Astrocyte of the hippocampus (primary cell): ENCODE measurements at places on chromosomes 4 and X.

GRCh38 chr4:5932035-5932568 is 39.2 kb upstream of the CRMP1 start:
- no peak for DNase-seq

- DNase-seq, result no peak
Observed at GRCh38 chr4:126130215-126130614, 815.5 kb downstream of the FAT4 start.

- no peak for DNase-seq
Observed at GRCh38 chr4:7967063-7967440, 27.4 kb upstream of the AFAP1 start.

GRCh38 chr4:83582289-83582785 is 46.4 kb downstream of the GPAT3 start:
- peak; percentile 87 for DNase-seq

GRCh38 chr4:38279650-38280322 is 319.6 kb downstream of the PTTG2 start:
- DNase-seq, result no peak

DNA sequence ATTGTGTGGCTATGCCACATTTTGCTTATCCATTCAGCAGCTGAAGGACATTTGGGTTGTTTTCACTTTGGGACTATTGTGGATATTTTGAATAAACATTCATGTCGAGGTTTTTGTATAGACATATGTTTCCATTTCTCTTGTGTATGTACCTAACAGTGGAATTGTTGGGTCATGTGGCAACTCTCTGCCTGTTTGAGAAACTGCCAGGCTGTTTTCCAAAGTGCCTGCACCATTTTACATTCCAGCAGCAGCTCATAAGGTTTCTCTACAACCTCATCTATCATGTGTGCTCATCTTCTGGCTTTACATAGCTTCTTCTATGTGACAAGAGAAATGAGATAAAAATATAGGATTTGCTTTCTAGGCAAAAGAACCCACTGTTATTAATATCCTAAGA is 29.5 kb upstream of the TSPAN5 start:
- no peak for DNase-seq

DNA sequence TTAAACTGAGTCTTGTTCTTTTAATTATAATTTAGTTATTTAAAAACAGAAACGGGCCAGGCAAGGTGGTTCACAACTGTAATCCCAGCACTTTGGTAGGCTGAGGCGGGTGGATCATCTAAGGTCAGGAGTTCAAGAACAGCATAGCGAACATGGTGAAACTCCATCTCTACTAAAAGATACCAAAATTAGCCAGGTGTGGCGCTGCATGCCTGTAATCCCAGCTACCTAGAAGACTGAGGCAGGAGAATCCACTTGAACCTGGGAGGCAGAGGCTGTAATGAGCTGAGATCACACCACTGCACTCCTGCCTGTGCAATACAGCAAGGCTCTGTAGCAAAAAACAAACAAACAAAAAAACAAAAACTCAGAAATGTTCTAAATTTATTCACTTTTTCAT is 852.9 kb downstream of the TECRL start:
- DNase-seq, result no peak

GRCh38 chr4:110085131-110085530 is 113.3 kb downstream of the ELOVL6 start:
- no peak for DNase-seq

GRCh38 chr4:67103001-67103747 is 442.1 kb downstream of the CENPC start:
- DNase-seq, result no peak

DNA sequence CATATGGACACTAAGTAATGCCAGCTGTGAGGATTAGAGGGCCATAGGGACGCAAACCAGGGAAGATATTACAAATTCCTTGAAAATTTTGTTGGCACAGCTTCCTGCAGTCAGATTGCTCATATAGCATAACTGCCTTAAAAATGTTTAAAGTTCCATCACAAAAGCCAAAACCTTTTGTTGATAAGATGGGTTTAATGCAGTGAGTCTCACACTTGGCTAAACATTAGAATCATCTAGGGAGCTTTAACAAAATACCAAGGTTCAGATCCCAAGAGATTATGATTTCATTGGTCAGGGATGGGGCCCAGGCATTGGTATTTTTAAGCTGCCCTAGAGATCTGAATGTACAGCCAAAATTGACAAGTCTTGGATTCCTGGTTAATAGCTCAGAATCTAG is 376.5 kb upstream of the MAD2L1 start:
- no peak for DNase-seq

DNA sequence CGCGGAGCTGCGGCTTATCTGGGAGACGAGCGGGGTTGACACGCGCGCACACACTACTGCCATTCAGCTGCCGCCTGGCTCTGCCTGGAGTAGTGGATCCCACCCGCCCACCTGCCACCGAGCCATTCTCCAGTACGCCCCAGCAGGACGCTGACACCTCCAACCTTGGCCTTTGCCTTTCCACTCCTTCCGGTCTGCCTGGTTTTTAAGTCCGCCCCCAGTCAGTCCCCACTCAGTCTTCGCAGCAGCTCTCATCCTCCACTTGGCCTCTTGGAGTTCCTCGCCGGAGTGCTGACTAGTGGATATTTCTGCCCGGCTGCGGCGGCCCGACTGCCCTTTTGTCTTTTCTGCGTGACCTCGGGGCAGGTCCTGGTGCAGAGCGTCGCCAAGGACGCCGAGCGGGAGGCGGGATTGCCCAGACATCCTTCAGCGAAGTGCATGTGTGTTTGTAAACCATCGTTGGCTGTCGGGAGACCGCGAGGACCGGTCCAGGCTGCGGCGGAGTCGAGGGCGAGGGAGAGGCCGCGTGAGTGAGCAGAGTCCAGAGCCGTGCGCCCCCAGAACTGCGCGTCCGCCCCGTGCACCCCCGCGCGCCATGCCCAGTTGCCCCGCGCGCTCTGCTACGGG is 1.1 kb downstream of the SLIT2 start:
- DNase-seq, result peak; percentile 53

DNA sequence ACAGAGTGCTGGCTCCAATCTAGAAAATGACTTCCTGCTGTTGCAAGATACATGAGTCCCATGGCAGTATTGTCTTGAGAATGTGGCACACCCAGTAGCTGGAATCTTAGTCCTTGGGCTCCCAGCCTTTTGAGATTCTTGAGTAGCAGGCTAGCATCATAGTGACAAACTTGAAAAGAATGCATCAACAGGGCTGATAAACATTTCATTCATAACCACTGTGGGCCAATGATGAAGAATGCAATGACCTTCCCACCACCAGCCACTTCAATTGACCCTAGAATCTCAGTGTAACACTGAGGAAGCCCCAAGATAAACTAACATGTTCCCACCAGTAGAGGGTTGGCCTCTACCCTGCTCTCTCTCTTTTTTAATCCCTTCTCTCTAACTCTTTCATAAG is 329.3 kb downstream of the GBA3 start:
- peak; percentile 94 for DNase-seq

DNA sequence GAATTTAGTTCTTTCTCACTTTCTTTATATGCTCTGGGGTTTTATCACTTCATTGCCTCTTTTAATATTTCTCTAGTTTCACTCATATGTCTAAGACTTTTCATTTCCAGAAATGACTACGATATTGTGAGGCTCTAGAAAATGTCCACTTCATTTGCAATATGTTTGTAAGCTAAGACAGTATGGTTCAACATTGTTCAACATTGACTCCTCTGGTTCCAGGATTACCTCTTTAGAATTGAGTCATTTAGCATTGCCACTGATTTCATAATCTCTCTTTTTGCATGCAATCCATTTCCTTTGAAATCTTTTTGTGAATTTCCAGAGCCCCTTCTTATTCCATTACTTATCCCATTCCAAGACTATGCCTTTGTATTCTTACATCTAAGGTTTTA is 32.3 kb downstream of the BBS12 start:
- DNase-seq, result peak; percentile 25

DNA sequence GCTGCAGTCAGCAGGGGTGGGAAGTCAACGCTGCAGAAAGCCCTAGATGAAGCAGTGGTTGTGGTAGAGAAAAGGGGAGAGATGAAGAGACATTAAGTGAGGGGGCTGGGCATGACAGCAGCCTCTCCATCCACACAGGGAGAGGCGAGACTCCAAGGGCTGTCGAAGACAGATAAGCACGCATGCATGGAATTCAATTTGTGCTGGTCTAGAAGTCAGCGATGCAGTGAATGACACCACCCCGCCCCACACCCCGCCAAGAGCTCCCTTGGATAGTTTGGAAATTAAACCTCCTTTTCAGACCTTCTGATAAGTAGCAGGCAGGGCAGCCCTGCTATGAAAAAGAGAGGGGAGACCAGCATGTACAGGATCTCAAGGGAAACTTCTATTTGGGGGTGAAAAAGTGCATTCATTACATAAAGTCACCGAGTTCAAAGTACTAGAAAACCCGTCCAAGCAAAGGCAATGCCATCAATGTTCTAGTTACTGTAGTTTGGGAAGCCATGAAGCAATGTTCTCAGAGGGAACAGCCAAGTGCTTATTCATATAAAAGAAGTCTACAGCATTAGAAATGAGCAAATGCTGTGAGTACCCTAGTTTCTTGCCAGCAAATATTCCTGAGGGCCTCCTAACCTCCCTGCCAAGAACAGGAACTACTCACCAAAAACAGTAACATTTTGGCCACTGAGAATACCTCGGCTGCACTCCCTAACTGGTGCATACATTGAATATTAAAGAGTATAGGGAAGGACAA is 152.3 kb upstream of the ANXA10 start:
- DNase-seq, result no peak

GRCh38 chrX:11960031-11960430 is 178.2 kb upstream of the FRMPD4 start:
- DNase-seq, result no peak

DNA sequence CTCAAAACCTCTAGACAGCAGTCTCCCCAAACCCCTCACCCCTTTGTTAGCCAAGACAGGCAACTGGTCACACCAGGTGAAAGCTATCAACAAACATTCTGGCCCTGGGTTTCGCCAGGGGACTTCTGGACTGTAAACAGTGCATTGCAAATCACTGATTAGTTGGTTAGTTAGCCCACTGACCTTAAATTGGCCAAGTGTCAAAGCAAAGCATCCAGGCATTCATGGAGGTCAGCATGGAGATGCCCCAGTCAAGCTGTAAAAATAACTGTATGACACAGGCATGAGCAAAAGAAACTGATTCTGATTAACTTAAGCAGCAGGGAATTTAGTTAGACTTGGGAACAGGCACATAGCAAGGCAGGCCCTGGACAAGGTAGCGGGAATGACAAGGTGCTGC is 156.0 kb upstream of the TTC29 start:
- no peak for DNase-seq

DNA sequence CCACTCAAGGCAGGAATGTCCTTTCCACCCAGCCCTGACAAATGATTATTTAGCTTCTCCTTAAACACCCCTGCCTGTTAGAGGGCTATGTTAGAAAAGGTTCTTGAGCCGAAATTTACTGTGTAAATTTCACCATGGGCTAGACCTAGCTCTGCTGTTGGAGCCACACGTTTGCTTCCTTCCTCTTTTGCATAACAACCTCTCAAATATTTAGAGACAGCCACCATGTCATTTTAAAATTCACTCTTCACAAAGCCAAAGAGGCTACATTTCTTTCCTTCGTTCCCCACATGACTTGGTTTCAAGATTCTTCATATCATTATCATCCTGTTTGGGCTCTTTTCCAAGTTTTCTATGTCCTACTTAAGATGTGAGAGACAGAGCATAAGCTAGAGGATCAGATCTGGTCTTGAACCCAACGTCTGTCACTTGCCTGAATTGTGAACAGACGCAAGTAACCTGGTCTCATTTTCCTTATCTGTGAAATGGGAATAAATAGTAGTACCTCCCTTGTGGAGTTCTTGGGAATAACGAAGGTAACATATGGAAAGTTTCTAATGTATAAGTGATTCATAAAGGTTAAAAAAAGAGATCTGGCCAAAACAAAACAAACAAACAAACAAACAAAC is 6.7 kb downstream of the DOCK11 start:
- DNase-seq, result no peak

DNA sequence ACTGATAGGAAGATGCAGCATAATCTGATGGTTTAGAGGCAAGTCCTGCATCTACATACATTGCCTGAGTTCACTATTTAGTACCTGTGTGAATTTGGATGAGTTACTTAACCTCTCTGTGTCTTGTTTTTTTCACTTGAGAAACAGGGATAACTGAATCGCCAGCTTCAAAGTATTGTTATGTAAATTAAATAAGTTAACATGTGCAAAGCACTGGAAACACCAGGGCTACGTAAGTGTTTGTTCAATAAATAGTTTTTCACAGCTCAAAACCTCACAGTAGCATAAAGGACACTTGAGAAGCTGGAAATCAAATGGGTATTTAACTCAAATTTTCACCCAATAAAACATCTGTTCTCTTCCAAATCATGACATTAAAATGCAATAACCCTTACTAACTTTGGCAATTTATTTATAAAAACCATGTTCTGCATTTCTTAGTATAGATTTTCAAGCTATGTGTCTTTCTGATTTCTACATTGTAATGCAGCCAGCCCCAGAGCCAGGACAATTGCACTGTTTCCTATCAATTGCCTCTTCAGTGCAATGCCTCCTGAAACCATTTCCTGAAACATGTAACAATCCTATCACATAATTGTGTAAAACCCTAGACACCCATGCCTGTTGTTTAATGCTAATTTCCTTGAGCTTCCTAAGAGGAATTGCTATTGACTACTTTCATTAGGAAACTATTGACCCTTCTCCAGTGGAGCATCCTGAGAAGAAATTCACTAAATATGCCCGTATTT is 177.1 kb downstream of the UNC5C start:
- DNase-seq, result peak; percentile 14

- DNase-seq, result no peak
Observed at GRCh38 chr4:94762326-94762725, 4.6 kb downstream of the BMPR1B start.

DNA sequence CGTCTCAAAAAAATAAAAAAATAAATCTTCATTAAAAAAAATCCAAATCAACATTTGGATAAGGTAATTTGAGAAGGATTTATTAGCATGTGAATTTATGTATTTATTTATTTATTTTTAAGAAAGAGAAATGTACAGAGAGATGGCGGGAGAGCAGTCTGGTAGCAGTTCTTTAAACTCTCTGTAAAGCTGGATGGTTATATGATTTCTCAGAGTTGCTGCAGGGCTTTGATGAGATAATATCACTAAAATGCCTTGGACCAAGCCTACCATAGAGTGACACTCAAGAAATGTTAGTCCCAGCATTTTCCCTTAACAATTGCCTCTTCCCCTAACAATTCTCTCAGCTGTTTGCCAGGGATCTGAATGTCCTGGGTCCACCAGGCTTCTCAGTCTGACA is 103.4 kb upstream of the LNX1 start:
- DNase-seq, result no peak
